Anterior cingulate cortex (tissue), 58 donors: ENCODE measurements at places on chromosomes 7 and 10.

GRCh38 chr10:29797616-29798015 lies 162.8 kb upstream of the SVIL start:
- DNase-seq, result no peak

GRCh38 chr10:52280051-52280450 lies 34.0 kb upstream of the DKK1 start:
- DNase-seq, result no peak

GRCh38 chr10:103593022-103593570 lies 99.6 kb downstream of the NEURL1 start:
- DNase-seq, result no peak

- DNase-seq, result no peak
Observed at GRCh38 chr7:33559324-33559710, 346.0 kb upstream of the BMPER start.

DNA sequence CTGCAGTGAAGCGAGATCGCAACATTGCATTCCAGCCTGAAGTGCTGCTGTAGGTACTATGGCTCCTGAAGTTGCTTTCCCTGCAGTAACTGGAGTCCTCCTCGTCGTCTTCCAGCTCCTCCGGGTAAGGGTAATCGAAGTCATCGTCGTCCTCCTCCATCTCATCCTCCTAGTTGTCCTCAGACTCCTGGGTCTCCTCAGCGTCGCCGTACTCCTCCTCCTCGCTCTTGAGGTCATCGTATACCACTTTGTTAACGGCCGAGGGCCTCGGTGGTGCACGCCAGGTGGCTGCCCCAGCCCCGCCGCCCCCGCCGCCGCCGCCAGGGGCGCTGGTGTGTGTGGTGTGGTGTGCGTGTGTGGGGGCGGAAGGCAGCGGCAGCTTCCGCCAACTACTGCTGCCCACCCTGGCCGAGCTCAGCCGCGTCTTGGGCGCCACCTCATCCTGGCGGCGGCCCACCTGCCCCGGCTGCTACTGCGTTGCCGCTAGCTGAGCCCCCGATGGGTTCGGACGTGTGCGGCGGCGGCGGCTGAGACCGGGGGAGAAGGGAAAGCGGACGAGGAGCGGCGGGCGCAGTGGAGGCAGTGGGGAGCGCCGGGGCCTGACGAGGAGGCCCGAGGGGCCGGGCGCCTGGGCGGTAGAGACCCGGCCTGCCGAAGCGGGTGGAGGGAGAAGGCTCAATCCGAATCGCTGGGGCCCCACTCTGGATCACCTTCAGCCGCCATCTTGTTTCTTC lies 11.8 kb upstream of the ACBD5 start:
- no peak for DNase-seq

- DNase-seq, result no peak
Observed at GRCh38 chr7:80974396-80975358, 55.8 kb upstream of the SEMA3C start.

GRCh38 chr7:156380261-156380660 lies 260.3 kb upstream of the RNF32 start:
- DNase-seq, result no peak

- DNase-seq, result no peak
Observed at GRCh38 chr10:404991-405390, 269.7 kb downstream of the ZMYND11 start.

- DNase-seq, result no peak
Observed at GRCh38 chr7:137696988-137697387, 149.8 kb downstream of the DGKI start.

DNA sequence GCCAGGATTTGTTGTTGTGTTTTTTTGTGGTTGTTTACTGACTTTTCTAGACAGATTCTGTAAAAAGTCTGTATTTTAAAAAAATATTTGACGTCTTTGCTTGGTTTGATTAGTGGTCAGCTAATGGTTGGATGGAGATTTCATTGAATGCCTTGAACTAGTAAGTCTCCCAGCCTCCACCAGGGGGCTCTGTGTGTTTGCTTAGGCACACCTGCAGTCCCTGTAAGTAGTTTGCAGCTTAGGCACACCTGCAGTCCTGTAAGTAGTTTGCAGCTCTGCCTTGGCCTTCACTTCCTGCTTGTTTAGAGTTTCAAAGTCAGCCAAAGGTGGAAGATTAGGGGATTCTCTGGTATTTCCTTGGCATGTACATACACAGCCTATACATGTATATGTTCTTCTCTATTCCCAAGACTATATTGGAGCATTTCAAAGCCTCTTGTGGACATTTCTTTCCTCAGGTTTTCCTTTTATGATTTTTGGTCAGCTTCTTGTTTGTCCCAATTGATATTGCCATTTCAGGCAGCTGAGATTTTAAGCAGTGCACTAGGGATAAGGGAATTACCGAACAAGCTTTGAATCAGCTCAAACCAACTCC lies 101.6 kb downstream of the CCSER2 start:
- no peak for DNase-seq

GRCh38 chr10:112221545-112221944 lies 38.0 kb upstream of the GPAM start:
- DNase-seq, result no peak

GRCh38 chr7:37193775-37194135 lies 254.9 kb downstream of the ELMO1 start:
- no peak for DNase-seq

DNA sequence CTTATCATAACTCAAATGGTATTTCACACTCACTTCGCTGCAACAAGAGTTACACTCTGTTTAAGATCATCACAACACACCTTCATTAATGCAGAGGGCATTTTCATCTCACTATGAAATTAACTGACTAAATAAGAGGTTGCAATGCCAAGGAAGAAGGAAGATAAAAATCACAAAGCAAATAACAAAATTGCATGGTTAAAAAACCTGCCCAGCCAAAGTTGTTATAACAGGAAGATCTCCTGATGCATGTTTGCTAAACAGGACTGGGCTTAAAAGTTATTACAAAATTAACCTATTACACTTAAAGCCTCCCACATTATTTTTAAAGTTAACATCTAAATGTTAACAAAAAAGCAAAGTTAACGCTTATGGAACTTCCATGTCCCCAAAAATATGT lies 11.8 kb downstream of the FAM13C start:
- DNase-seq, result no peak

- no peak for DNase-seq
Observed at GRCh38 chr10:70227548-70228320, 5.5 kb downstream of the PPA1 start.

GRCh38 chr10:129259128-129259815 lies 207.8 kb upstream of the MGMT start:
- no peak for DNase-seq

- DNase-seq, result no peak
Observed at GRCh38 chr7:25770670-25771069, 381.3 kb upstream of the NFE2L3 start.

GRCh38 chr7:93551063-93551895 lies 23.2 kb downstream of the CALCR start:
- no peak for DNase-seq

- no peak for DNase-seq
Observed at GRCh38 chr7:133349101-133349500, 96.2 kb downstream of the EXOC4 start.

DNA sequence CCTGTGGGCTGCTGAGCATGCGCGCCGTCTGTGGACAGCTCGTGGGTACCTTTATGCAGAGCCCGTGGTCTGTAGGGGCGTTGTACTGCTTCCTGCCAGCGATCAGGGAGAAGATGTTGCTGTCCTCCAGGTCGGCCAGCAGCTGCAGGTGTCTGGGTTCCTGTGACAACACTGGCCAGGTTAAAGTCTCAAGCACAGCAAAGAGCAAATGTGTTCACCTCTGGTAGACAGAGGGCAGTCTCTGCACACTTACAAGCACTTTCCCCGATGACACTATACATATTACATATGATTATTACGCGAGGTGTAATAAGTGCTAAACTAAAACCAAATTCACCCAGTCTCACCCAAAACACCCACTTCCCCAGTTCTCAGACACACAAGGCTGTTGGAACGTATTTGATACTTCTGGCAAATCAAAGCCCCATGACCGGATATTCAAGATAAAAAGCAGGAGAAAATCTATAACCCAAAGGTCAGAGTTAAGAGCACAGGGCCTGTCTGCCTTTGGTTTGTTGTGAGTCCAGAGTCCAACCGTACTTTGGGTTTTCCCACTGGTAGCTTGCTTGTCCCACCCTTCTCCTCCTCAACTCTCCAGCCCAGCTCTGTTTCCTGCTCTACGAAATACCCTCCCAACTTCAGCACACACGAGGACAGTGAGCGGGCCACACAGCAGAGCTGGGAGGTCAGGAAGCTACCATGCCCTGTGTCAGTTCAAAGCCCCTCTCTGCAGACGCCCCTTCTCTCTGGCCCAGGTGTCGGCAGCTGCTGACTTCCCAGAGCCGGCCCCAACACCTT lies 49.7 kb upstream of the DDC start:
- DNase-seq, result no peak

GRCh38 chr7:17342756-17343155 lies 44.3 kb downstream of the AHR start:
- DNase-seq, result no peak

- no peak for DNase-seq
Observed at GRCh38 chr10:113042868-113043267, 92.8 kb downstream of the TCF7L2 start.

- no peak for DNase-seq
Observed at GRCh38 chr10:5625992-5626777, 40.2 kb downstream of the ASB13 start.

- DNase-seq, result no peak
Observed at GRCh38 chr10:108597031-108597430, 1326.3 kb downstream of the XPNPEP1 start.

GRCh38 chr10:45464958-45465567 lies 91.0 kb downstream of the ALOX5 start:
- peak; percentile 34 for DNase-seq

DNA sequence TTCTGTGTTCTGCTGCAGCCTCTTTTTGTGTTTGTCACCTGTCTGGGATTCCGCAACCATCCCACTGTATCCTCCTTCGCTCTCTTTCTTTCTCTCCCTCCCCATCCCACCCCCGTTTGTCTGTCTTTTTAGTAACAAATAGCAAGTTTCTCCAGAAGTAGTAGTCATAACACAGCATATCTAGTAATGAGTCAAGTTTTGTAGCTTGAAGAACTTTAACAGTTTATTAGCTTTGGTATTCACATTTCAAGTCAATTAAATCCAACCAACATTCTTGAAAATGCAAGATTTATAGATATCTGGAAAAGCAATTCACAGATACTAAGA lies 154.1 kb upstream of the MTPN start:
- no peak for DNase-seq

DNA sequence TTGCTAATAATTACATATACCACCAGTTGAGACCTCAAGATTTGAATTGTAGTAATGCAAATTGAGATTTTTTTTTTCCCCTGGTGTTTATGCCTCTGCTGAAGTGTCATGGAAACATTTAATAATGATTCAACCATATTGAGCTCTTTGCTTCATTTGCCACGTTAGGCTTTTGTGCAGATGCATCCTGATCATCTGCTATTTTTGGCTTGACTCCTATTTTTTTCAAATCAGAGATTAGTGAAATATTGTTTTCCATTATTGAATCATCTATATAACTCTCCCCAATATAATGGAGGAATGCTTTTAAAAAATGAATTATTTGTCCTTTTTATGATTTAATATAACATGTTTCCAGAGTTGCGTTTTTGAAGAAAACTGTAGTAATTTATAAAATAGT lies 115.1 kb downstream of the SRI start:
- no peak for DNase-seq

DNA sequence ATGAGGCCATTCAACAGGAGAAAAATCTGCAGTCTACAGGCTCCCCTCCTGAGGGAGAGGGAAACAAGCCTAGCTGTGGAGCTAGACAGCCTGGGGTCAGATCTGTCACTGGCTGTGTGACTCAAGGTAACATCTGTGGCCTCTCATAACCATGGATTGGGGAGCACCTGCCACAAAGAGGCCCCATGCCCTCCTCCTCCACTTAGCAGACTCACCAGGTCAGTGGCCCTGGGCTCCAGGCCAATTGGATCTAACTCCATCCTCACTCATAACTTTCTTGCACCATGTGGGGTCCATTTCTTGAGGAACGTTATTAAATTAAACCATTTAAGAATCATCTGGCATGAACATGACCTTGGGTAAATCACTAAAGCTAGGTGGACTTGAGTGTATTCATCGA lies 1.8 kb downstream of the GDF10 start:
- DNase-seq, result no peak

DNA sequence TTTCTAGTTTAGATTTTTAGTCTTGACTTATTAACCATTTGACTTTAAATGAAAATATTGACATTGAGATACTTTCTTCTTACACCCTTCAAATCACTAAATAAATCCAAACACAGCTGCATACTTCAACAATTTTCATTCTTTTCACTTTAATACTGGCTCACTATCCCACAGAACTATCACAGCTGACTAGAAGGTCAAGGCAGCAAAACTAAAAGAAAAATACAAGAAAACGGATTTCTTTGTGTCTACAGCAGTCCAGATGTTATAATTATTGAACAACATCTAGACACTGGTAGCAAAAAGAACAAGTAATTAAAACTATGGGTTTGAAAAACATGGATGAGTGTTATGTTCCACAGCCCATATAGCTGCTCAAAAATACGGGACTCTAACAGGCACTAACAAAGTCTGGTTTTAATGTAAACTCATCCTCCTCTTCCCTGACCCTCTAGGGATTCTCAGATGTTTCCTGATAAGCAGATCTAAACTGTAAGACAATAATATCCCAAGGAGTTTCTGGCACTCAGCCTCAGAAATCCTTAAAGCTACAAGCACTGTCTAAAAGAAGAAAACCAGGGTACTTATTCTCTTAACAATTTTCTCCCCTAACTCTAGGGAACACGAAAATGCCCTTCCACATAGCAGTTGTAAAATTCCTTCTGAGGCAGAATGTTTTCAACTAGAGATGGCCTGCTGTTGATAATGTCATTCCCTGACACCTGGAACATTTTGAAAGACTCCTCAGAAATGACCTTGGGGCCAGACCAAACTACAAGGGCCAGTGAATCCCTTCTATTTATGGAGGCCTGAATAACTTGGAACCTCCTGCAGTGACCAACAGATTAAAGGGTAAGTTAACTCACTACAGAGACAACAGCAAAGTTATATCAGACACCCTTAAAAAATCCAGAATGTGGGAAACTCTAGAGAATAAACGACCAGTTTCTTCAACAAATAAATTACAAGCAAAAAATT lies 12.8 kb downstream of the DNMBP start:
- DNase-seq, result no peak
